ENCODE measurements at places on chromosomes 13 and 19. TPM values are rescaled to one million over a fixed set of nuclear protein-coding genes. Genes with fewer than 3 reads are reported as not detected.
A peak's percentile ranks its signal among the peaks of the same experiment; 100 is the strongest.

MIR17HG gene
- total RNA-seq, result 0.44 TPM

GRCh38 chr13:79522583-79522982, 41.6 kb downstream of the NDFIP2 start:
- DNase-seq, result peak; percentile 91

DNA sequence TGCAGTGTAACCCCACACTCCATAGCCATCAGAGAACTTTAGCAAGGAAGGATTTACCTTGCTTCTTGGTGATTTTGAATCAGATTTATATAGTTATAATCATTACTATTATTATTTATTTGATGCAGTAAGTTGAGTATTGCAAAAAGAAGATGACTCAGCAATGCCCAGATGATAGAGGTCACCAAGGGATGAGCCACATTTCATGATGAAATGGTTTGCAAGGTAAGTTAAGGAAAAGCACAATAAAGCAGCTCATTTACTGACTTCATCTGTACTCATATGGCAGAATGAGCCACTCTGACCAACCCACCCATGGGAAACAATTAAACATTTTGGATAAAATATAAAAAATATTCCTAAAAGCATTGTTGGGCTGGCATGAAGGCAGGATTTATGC, 59.1 kb downstream of the AKAP11 start:
- DNase-seq, result no peak

- no peak for DNase-seq
Measured at GRCh38 chr13:21020581-21020980, 40.8 kb downstream of the LATS2 start.

ITGBL1 gene
- 21.4 TPM for total RNA-seq

DNA sequence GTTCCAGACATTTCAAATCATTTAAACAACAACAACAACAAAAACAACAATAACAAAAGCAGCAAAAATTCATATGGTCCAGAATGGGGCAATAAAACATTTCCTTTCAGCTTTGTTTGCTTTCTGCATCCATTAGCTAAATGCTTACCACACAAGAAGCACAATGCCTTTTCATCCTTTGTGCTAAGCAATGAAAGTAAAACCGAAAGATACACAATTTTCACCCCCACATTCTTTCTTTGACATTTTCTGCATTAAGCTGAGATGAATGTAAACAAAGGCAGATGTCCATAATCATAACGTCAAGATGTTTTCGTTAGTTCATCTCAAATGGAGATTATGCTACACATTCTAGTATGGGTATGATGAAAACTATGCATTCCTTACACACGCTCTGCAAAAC, 568.5 kb downstream of the SLITRK6 start:
- DNase-seq, result no peak

Data from M059J (cell line).